ENCODE measurements at places on chromosomes 5 and 9.

GRCh38 chr5:13859270-13860065 lies 85.0 kb downstream of the DNAH5 start:
- no peak for DNase-seq

GRCh38 chr9:33877727-33878489 lies 60.9 kb downstream of the UBE2R2 start:
- DNase-seq = no peak

DNA sequence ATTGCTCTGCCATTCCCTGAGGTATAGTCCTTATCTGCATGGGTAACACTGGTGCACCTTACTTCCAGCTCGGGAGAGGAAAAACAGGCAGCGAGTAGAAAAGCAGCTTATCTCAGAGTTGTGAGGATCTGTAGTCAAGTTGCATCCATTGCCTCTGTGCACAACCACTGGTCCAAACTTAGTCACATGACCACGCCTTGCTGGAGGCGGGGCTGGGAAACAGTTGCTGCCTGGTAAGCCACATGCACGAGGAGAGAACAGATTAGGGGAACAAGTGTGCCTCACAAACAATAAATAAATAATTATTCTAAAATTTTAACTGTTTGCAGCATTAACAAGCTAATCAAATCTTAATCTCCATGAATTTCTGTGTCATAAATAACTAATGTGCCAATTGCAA lies 18.6 kb downstream of the ZNF622 start:
- DNase-seq = no peak

DNA sequence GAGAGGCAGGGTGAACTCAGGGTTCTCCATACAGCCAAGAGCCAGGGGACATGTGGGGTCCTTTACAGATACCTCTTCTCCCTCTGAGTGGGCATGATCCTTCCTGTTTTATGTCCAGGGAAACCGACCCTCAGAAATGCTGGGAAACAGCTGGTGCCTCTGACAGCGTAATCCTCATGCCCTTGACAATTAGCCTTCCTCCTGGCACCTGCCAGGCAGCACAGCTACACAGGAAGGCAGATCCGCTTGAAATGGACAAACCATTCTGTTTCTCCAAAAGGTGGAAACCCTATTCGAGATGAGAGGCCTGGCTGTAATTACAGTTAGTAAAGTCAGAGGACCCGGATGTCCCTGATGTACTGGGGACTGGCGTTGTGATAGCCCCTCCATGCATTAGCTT lies 7.2 kb downstream of the ERGIC1 start:
- no peak for DNase-seq

GRCh38 chr9:122213589-122214413 lies 15.0 kb downstream of the LHX6 start:
- DNase-seq = peak; percentile 87

DNA sequence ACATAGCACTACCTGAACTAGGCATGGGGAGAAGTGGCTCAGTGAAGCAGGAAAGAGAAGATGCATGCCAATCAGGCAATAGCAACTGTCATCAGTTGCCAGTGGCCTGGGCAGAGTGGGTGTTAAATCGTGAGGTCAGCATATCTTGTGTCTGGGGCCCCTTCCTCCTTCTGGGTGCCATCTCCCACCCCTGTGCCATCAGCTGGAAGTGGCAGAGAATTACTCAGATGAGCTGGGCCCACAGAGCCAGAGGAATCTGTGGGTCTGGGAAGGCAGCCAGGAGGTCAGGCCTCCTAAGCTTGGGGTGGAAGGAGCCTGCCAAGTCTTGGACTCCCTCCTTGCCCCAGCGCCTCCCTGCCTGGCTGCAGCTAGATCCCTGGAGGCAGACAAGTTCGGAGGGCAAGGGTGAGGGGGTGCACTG lies 66.5 kb downstream of the GALNT12 start:
- no peak for DNase-seq

- DNase-seq = no peak
These were observed 38.7 kb downstream of the SCAMP1 start for GRCh38 chr5:78399116-78399515.

GRCh38 chr5:39648085-39648847 lies 223.5 kb upstream of the DAB2 start:
- DNase-seq = no peak

DNA sequence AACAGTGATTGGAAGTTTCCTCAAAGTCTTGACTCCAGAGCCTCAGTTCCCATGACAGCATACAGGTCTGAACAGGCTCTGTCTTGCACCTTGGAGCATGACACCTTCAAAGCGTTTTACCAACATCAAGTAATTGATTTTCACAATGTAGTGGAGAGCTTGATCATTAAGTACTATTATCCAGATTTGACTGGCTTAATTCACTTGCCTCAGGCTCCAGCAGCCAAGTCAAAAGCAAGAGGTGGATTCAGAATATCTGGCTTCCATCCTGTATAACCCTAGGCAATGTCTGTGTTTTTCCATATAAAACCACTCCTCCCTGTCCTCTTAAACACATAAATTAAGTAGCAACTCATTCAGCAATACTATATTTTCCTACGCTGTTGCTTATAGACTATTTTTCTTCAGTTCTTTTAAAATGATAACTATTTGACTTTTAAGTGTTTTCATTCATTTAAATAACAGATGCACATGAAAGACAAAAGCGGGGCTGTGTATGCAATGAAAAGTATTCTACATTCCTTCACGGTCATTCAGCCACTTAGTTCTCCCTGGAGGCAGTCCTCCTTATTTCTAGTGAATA lies 150.8 kb upstream of the RANBP3L start:
- no peak for DNase-seq

All from GM10248 (cell line).